Right lobe of liver (tissue), 6 donors: ENCODE measurements at places on chromosomes 6 and 20.
A peak's percentile ranks its signal among the peaks of the same experiment; 100 is the strongest.

GRCh38 chr6:103783329-103783728, 1076.4 kb downstream of the HACE1 start:
- no peak for DNase-seq

DNA sequence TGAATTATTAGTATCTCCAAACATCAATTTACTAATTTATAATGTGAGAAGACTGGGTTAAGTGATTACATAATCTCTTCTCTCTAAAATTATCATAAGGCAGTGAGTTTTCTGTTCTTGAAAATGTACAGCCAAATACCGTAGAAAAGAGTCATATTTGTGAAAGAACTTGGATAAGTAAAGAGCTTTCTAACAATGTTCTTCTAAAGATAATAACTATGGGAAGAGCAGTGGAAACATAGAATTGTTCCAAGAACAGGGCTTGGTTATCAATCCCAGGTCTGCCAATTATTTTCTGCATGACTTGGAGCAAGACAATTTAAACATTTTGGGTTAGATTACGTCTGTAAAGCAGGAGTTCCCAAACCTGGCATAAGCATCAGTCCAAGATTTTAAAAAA, 198.1 kb upstream of the SGK1 start:
- no peak for DNase-seq

DNA sequence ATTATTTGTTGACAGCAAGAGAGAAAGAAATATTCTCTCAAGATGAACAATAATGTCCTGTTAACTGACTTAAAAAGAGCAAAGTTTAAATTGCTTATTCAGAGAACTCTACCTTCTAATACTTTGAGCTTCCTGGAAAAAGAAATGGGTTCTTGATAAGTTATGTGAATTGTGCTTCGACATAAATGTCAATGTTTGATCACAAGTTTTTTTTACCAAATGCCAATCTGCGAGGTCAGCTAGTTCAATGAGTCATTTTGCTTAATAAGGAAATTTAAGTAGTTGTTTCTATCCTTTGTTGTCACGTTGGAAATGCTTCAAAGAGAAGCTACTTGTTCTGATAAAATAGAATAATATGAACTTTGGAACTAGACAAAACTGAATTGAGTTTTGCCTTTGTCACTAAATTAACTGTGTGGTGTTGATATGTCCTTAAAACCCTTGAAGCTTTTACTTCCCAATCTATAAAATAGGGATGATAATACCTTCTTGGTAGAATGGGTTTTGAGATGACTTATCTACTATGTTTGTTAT, 642.1 kb upstream of the FLRT3 start:
- DNase-seq = no peak

DNA sequence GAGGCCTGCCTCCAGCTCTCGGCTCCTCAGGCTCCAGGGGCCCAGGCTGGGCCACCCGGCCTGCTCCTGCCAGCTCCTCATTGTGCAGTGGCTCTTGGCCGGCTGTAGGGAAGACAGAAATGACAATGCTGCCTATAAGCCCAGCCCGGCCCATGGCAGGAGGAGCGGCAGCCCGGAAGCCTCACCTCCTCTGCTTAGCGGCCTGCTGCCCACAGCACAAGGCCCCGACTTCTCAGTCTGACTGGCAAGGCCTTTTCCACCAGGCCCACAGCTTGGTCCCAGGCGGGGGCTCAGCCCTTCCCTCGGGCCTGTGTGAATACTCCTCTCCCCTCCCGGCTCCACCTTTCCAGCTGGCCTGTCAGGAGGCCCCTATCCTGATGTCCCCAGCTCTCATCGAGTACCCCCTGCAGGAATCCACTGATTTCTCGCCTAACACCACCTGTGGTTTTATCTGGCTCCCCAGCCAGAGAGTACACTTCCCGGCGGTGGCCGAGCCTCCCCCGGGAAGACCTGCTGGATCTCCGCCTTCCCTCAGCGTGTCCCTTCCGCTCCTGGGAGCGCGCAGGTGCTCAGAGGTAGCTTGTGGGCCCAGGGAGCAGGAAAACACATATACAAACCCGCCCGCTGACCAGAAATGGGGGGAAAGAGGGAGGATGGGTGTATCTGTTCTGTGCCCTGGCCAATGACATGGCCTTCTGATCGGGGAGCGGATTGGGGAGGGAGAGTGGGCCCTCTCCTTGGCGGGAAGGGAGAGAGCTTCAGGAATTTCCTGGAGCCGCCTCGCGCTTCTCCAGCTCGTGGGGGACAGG, 963 bp downstream of the DDRGK1 start:
- DNase-seq = peak; percentile 45

- no peak for DNase-seq
Observed at GRCh38 chr6:71608646-71609045, 277.7 kb upstream of the RIMS1 start.

DNA sequence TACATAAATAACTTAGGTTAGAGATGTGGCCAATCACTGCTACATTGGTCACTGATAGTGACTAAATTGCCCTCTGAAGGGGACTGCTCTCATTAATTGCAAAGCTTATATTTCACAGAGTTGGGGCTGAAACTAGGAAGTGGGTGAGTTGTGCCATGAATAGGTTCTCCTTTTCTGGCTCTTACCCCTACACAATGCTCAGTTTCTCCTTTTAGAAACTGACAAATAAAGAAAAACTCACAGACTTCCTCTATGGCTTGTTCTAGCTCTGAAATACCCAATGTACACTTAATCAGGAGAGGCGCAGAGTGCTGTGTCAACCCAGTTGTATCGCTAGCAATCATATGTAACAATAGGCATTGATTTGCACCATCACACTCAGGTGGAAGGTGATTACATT, 41.2 kb upstream of the PROKR2 start:
- no peak for DNase-seq

DNA sequence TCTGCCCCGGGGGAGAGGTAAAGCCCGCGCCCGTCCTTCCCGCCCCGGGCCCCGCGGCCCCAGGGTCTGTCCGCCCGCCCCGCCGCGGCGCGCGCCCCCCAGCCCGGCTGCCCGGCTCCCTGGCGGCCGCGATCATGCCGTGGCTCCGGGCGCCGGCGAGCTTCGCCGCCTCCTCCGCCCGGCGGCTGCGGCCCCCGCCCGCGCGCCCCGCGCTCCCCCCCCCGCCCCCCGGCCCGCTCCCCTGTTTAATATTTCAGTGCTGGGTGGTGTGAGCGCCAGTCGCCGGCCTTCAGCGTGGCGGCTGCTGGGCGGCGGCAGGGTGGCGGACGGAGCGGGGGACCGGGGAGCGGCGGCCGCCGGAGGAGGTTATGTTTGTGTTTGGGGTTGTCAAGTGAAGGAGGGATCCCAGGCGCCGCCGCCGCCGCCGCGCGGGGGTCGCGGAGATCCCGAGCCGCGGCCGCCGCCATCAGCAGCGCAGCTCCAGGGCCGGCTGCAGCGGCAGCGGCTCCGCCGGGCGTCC, at the start of gene HIVEP1:
HIVEP1 (plus strand) TSS at position 275 of the 520 bp plus-strand sequence. CDS start 3,317 bp downstream, outside the sequence.
- DNase-seq = peak; percentile 69

- DNase-seq = no peak
Observed at GRCh38 chr6:111409430-111409829, 73.6 kb downstream of the REV3L start.

- DNase-seq = peak; percentile 73
Observed at GRCh38 chr20:48772183-48772976, 55.4 kb downstream of the PREX1 start.

DNA sequence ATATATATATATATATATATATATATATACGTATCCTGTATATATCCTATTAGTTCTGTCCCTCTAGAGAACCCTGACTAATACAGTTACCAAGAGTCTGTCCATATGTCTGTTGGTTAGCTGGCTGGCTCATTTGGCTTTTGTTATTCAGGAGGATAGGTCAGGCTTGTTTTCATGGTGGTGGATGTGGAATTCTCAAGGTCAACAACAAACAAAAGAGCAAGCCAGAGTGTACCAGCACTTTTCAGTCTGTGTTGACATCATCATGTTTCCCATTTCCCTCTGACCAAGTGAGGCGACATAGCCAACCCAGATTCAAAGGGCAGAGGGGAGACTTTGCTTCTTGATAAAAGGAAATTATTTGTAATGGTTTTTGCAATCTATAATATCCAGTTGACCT, 88.5 kb upstream of the PTCHD4 start:
- DNase-seq = no peak

GRCh38 chr20:49603209-49603627, 35.3 kb upstream of the PTGIS start:
- no peak for DNase-seq

GRCh38 chr20:32888636-32889035, 29.9 kb downstream of the EFCAB8 start:
- DNase-seq = no peak

DNA sequence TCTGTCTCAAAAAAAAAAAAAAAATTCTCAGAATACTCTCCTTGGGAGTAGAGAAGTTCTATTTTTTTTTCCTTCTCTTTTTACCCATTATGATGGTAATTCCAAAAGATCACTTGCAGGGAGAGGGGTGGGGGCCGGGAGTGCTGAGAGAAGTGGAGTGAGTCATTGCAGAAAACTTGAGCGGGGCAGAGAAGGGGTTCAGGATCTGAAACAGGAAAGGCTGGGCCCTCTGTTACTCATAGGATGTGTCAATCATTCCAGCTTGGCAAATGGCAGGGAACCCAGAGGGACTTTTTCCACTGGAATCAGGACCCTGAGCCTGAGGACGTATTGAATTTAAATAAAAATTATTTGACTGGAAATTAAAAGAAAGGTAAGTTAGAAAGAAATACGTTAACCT, 111.4 kb upstream of the ARMC2 start:
- no peak for DNase-seq

DNA sequence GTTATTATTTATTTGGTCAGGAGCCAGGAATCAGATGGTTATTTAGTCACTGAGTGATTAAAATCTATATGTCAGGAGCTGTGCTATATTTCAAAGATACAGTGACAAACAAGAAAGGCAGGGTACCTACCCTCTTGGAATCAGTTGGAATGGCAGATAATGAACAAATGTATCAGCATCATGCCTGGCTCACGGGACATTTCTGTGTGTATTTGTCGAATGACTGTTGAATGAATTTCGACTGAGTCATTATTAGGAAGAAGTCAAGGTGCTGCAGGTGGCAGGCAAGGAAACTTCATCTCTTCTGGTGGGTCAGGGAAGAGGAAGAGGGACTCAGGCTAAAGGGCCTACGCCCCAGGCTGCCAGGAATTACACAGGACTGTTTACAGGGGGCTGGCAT, 13.6 kb downstream of the PKIG start:
- no peak for DNase-seq

DNA sequence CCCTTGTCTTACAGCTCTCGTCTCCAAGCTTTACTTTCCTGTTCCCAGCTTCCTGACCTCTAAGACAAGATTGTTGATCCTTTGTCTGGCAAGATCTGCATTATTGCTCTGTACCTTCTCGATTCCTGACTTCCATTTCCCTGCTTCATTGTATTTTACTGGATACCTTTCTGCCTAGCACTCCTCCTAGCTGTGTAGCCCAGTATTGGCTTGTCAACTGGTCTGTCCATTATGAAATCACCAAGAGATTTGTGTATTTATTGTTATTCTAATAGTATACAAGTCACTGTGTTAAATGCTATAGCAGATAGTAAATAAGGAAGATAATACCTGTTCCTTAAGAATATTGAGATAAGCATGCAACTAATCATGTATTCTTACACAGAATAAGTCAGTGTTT, 305.4 kb downstream of the CDKAL1 start:
- no peak for DNase-seq

- no peak for DNase-seq
Observed at GRCh38 chr20:6622041-6622440, 145.4 kb upstream of the BMP2 start.

GRCh38 chr20:62792182-62792939, 3.9 kb upstream of the MRGBP start:
- no peak for DNase-seq

DNA sequence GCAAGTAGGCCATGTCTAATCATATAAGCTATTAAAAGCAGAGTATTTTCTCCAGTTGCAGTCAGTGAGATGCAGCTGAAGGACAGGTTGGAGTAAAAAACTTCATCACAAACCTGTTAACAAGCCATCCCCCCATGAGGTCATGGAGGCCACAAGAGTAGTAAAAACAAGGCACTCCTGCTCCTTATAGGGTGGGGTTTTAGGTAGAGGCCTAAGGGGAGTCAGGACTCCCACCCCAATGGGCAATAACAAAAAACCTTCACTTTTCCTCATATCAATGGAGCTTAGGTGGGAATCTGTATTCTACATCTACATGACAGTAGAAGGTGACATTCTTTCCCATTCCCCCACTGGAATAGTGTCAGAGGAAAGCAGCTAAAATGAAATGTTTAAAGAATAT, 428.1 kb upstream of the KHDRBS2 start:
- no peak for DNase-seq

- DNase-seq = no peak
Observed at GRCh38 chr6:26604026-26604425, 7.3 kb downstream of the ABT1 start.

DNA sequence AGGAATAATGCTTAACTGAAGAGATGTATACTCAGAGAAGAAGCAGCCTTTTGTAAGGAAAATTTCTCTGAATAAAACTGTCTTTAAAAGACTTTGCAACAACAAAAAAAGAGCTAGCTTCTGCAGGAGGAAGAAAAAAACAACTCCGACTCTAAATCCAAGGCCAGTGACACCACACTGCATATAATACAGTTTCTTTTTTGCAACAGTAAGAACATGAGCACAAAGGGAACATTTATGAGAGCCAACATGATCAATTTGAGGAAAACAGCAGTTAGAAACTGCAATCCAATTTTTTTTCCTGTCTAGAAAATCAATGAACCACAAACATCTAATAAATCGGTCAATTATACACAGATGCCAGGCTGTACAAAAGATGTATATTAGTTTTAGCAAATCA, 42.9 kb upstream of the UST start:
- no peak for DNase-seq

DNA sequence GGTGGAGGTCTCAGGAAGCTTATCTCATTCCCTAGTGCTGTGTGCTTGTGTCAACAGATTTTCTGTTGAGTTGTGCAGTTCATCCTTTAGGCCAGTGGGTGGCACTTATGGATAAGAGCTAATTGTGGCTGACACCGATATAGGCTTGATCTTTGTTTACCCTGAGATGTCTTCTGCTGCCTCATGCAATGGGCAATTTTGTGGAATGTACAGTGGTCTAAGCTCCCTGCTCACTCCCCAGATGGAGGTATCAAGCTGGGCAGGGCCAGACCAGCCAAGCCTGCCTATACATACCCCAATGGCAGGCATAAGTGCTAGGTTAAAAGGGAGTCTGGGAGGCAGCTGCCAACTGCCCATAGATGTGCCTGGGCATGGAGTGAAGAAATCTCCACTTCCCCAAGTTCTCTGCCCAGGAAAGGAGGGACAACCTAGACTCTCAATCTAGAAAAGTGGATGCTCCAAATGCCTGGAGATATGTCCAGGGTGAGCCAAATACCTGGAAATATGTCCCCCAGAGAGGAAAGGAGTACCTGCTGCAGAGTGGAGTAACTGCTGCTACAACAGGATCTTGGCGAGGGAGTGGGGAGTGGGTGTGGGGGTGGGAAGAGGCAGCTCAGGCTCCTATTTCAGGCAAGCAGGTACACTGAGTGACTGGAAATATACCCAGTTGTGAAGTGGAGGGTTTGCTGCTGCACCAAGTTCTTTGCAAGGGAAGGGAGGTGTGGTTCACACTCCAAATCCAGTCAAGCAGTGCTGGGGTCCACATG, 53.2 kb upstream of the ARG1 start:
- peak; percentile 53 for DNase-seq

GRCh38 chr6:55825402-55826051, 49.9 kb downstream of the BMP5 start:
- no peak for DNase-seq

- no peak for DNase-seq
Observed at GRCh38 chr6:41181566-41181965, 18.6 kb upstream of the TREM2 start.

GRCh38 chr6:33192105-33192646, at the start of gene COL11A2:
COL11A2 (minus strand) TSS chr6:33192467; CDS start chr6:33192240, 227 bp downstream.
- peak; percentile 48 for DNase-seq

- DNase-seq = no peak
Observed at GRCh38 chr6:31402324-31403282, 792 bp upstream of the MICA start.
